ENCODE measurements at places on chromosomes 2 and 18.
A peak's percentile ranks its signal among the peaks of the same experiment; 100 is the strongest.

DNA sequence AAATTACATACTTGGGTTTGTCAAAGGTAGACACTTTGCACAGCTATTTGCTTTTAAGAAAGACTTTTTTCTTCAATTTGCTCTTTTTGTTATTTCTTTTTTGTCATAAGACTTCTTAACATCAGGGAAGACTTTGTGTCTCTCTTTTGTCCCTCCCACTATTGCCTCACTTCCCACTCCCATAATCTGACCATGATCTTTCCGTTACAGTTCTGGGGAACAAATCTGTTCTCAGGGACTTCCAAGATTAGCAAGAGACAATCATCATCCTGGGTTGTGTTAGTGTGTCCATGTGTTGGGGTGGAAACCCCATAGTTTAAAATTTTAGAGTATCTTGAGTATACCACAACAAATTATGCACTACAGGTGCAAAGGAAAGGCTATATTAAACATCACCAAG is 75.3 kb downstream of the REV1 start:
- no peak for DNase-seq

DNA sequence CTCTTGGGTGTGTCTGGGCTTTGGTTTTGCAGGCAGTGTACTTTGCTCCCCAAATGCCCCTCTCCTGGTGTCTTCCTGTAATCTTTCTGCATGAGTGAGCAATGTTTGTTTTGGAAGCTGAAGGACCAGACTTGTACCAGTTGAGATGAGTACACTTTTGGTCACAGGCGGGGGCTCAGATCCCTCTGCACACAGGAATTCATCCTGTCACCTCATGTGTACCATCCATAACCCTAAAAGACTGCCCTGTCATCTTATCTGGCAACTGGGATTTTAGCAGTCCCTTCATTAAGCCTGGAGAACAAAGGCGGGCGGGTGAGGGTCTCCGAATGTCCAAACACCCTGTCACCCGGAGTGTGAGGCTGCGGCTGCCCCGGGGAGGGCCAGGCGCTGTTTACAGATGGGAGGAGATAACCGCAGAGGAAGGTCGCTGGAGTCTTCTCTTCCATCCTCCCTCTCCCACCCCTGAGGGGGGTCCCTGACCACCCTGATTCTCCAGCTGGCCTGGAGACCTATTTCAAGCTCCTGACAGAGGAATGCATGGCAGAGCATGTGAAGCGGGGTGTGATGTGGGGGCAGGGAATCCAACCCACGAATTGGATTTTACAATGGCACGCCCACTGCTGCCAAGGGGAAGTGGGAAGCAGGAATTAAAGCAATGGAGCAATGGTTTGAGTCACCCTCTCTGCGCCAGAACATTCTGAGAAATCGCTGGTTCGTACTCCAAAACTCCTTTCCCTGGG is 158.2 kb upstream of the MYCN start:
- no peak for DNase-seq

- no peak for DNase-seq
These were observed 74.6 kb downstream of the PID1 start for GRCh38 chr2:229196448-229196847.

GRCh38 chr2:74843433-74843832 is 9.5 kb downstream of the HK2 start:
- peak; percentile 46 for DNase-seq

- no peak for DNase-seq
These were observed 4.2 kb downstream of the CNGA3 start for GRCh38 chr2:98350411-98350810.

DNA sequence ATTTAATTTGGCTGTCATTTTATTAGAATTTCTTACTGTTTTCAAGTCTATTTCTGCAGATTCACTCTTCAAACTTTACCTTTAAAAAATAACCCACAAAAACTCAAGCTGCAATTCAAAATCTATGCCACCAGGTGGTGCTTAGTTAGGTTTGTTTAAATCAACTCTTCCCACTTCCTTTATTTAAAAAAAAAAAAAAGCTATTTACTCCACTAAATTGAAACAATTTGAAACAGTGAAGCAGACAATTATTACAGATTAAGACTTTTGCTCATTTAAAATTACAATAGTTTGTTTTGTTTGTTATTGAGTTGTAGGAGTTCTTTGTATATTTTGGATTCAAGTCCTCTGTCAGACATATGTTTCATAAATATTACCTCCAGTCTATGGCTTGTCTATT is 300.0 kb downstream of the PDE11A start:
- DNase-seq: peak; percentile 11

GRCh38 chr2:43758739-43759138 is 15.1 kb upstream of the DYNC2LI1 start:
- peak; percentile 73 for DNase-seq

DNA sequence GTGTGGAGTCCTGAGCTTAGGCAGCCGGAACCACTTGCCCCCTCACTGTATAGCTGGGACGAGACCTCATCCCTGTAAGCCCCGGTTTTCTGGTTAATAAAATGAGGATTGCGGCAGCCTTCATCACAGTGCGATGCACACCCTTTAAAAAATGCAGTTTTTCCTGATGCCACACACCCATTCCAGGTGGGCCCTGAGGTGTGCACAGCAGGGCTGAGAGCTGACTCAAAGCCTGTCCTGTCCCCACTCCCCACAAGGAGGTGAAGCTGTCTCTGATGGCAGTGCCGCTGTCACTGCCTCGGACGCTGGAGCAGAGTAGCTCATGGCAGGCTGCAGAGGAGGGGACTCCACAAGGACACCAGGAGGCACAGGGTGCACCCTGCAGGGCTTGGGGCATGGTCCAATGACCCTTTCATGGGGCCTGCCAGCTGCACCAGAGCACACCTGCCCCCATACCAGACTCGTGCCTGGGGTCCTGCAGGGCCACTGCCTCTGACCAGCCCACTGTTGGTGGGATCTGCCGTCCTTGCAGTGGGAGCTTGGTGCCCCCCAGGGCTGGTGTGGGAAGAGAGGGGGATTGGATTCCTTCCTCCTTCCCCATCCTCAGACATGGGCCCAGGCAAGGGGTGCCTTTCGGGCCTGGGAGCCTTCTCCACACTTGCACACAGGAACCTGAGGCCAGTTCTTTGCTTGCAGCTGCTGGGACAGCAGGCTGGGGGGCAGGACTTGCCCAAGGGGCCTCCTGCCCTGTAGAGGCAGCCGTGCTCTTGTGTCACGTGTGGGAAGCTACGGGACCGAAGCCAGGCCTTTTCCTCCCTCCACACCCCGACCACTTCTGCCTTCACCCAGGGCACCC is 22.8 kb downstream of the GPC1 start:
- DNase-seq: no peak

GRCh38 chr2:127080226-127080937 is 26.6 kb downstream of the BIN1 start:
- no peak for DNase-seq

DNA sequence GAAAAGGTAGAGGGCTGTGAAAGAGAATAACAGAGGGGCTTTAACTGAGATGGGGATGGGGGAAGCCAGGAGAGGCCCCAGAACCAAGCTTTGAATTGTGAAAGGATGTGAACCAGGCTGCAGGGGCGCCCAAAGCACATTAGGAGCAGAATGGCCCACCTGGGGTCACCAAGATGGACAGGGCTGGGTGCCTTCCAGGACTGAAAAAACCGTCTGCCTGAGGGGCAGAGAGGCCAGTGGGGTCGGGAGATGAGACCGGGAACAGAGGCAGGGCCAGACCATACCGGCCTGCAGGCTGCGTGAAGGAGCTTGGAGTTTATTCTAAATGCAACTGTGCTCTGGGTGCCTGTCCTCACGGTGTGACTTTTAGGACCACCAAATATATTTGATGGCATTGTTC is 29.1 kb upstream of the FAM136A start:
- DNase-seq: no peak

GRCh38 chr2:79876430-79876829 is 363.6 kb downstream of the CTNNA2 start:
- DNase-seq: no peak

DNA sequence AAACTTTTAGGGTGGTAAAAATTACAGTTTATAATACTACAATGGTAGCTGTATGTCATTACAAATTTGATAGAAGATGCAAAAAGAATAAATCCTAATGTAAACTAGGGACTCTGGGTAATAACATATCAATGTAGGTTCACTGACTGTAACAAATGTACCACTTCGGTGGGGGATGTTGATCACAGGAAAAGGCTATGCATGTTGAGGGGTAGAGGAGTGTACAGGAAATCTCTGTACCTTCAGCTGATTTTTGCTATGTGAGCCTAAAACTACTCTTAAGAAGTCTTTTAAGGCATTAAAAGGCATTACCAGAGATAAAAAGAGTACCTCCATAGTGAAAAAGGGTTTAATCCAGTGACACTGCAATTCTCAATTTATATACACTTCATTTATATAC is 25.0 kb downstream of the TRIP12 start:
- DNase-seq: no peak

DNA sequence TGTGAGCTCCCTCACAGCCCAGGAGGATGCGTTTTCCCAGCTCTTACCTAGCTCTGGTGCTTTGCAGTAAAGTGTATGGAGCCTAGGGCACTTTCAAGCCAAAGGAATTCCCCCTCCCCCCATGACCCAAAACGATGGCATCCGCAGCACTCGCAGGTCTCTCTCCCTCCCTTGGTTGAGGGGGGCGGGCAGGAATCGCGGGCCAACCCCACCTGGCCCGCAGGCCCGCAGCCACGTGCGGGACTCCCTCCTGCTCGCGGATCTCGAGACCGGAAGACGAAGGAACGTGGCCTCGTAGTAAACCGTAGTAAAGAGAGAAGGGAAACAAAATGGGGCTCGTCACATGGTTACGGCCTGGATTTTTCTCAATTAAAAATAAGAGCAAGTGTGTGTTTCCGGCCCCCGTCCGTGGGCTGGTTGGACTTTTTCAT is 8.5 kb downstream of the IRS1 start:
- DNase-seq: no peak
